NCI-H1105 (cell line): ENCODE measurements at places on chromosomes 2 and 18.

- DNase-seq, result no peak
Observed at GRCh38 chr2:34291076-34291475, 692.0 kb upstream of the FAM98A start.

DNA sequence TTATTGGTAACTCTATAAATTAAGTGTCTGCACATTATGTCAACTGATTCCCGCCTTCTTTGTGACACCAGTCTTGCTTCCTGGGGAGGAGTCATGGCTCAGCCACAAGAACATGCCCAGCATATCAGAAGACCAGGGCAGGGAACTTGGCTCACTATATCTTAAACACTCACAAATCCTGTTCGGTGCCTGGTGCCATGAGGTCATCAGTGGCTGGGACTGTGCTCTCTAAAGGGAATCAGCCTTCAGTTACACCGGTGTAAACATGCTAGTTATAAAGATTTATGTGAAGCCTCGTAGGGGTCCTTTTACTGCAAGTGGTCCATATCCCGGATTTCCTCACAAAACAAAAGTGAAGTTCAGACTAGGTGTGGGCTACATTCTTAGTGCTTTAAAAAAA lies 73.1 kb upstream of the ZNF521 start:
- no peak for DNase-seq

DNA sequence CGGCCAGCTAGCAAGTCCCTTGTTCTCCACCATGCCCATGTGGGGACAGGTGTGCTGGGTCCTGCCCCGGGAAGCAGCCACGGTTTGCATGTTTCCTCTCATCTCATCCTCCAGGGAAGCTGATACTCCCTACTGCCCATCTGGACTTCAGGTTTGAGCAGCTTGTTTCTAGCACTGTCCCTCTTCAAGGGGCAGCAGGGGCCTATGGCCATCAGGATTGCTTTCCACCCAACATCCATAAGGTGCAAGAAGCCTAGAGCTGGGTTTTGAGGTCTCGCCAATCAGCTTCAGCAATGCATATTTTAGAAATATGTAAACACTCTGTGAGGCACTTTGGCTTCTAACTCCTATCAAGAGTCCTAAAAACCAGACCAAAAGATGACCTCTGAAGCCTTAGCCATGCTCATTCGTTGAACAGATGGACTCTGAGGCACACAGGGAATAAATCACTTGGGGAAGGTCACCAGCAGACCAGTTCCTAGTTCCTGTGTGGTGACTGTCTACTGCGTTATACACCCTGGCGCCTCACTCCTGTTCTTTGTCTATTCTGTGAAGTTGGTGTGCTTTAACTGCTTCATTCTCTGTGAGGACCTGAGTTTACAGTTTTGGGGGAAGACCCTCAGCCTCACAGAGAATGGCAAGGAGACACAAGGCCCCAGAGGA lies 192.6 kb upstream of the TWIST2 start:
- no peak for DNase-seq

DNA sequence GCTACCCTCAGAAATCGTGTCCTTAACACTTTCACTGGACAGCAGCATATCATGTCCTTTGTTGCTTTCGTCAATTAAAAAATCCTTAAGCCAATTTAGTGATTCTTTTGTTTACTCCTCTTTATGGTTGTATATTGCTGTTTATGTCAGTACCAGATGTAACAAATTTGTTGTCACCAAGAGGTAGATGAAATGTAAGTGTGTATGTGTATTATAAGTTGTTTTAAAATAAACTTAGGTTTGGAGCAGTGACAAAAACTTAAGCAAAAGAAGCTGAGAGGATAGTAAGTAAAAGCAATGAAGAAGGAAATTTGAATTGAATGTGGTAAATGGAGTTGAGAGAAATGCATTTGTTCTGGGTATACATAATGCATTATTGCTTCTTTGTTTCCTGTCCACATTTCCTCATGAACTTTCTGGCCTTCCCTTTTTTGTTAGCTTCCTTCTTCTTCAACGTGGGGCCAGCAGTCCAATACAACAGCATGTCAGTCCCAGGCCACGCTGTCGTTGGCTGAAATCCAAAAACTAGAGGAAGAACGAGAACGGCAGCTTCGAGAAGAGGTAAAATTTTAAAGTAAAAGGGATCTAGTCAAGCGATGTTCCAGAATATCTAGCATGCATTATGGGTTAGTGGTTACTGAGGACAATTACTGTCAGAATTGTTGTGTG lies 30.5 kb upstream of the SNORC start:
- DNase-seq, result no peak

DNA sequence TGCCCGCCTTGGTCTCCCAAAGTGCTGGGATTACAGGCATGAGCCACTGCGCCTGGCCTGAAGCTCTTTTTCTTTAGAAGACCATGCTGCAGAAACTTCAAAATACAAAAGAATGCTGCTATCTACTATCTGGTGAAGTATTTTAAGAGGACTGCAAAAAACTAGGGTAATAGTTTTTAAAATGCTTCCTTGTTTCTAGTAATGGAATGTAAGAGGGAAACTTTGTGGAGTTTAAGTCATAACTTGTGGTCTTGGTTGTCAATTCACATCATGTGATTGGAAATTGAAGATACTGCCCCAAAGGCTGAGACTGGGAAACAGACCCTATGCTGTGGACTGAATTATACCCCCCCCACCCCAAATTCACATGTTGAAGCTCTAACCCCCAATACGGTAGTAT lies 68.3 kb downstream of the B3GNT2 start:
- DNase-seq, result no peak

DNA sequence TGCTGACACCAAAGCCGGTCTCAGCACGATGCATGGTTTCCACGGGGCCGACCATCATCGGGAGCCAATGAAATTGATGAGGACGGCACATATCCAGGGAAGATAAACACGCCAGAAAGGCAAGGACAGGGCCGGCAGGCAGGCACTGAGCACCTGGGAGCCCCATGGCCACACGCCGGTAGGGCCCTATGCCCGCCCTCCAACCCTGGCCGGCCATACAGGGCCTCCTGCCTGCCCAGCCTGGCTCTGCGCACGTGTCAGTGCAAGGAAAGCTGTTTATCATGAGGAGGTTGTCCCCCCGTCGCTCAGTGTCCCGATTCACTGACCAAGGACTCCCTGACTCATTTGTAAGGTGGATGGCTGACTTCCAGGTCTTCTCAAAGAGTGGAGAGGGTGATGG lies 237.5 kb downstream of the GLI2 start:
- DNase-seq, result no peak

- no peak for DNase-seq
Observed at GRCh38 chr2:129744649-129745048, 234.8 kb upstream of the RAB6C start.

GRCh38 chr2:16100006-16100405 lies 159.7 kb downstream of the MYCN start:
- DNase-seq, result no peak

DNA sequence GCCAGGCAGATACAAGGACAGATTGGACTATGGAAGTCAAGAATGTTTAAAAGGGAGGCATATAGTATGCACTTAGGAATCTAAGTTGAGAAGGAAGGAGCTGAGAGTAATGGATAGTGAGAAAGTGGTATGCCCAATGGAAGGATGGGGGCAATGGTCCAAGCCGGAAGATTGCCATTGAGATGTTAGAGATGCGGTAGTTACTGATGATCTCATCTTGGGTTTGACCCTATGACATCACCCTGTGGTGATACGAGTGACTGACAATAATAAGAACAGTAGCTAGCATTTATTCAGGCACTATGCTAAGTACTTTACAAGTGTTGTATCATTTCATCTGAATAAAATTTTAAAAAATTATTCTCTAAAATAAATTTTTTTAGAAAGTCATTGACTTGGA lies 38.5 kb upstream of the ACMSD start:
- DNase-seq, result no peak

DNA sequence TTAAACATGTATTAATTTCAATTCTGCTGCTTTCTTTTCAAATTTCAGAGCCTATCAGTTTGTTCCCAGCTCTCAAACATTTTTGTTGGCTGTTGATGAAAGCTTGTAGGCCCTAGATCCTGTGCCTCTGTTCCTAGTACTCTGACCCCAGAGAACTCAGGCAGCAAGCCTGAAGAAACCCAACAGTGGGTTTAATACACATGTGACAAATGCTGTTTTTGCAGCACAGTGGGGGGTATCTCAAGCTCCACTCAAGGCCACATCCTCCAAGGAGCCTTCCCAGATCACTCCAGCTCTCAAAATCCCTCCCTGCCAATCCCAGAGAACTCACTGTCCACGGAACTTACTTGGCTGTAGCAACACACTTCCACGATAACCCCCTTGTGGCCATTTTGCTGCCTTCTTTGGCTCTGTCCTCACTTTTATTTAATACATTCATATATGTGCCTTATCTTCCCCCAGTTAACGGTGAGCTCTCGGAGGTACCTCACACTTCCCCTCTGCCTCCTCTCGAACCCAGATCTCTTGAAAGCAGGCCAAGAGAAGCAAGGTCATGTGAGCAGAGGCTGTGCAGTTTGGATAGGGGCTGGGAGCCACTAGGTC lies 122.4 kb downstream of the TNS1 start:
- DNase-seq, result no peak

GRCh38 chr2:117888897-117889296 lies 74.4 kb downstream of the DDX18 start:
- no peak for DNase-seq

DNA sequence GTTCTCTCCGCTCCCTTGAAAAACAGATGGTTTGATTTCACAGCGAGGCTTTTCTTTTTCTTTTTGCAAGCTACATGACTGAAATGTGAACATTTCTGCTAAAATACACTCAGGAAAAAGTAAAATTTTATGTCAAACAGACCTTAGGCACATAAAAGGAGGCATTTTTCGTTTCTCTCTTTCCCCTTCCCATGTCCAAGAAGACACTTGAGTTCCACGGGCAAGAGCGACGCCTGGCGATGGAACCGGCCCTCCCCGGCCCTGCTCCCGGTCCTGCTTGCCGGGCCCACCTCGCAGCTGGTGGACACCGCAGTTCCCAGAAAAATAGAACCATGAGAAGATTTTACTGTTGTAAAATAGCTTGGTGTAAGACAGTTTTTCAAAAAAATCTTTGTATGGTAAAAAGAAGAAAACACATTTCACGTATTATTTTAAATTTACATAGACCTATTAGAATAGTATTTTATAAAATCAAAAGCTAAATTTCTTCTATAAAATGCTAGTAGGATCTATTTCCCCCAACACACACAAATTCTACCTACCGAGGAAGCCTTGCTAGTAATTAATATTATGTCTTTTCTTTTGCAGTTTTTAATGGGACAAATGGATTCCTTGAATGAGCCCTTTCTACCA lies 2.3 kb upstream of the ALKAL2 start:
- DNase-seq, result peak; percentile 40

- DNase-seq, result peak; percentile 20
Observed at GRCh38 chr2:222038067-222038802, 260.6 kb downstream of the PAX3 start.

DNA sequence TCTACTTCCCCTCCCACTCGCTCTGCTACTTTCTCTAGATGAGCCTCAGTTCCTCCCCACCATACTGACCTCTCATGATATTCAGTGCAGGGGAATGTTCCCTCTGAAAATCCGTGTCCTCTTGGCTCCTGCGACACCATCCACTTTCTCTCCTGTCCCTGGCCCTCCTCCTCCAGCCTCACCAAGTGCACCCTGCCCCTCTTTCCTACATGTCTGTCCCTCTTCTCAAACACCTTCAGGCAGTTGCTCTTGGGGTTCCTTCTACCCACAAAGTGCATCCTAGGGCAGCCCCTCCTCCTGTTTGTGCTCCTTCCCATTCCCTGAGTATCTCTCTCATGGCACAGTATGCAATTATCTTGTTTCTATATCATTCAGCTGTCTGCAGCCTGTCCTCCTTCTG lies 246.4 kb upstream of the RAB6C start:
- DNase-seq, result no peak

DNA sequence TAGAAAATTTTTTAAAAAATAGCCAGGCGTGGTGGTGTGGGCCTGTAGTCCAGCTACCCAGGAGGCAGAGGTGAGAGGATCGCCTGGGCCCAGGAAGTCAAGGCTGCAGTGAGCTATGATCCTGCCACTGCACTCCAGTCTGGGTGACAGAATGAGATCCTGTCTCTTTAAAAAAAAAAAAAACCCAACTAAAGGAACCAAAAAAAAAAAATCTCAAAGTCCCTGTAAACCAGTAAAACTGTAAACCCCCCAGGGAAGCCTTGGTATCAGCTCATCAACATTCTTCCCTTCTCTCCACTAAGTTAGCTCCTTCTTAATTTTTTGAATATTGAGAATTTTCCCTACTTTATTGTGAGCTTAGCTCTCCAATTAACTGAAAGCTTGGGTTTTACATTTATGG lies 8.4 kb upstream of the MCFD2 start:
- no peak for DNase-seq

- no peak for DNase-seq
Observed at GRCh38 chr2:162007447-162008040, 66.5 kb downstream of the DPP4 start.

DNA sequence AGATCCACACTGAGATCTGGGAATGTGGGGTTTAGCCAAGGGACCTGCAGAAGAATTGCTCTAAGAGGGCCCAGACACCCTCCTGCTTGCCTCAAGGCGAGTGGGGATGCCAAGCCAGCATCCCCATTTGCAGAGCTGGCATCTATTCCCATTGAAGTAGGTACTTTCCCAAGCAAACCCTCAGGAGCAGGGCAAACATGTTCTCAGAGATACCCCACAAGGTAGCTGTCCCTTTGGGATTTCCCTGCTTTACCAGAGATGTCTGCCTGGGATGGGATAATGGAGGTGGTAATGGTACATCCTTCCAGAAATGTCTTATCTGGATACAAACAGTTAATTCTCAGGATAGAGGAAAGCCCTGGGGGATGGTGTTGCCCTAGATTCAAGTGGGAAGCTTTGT lies 51.2 kb downstream of the GYPC start:
- DNase-seq, result no peak

- DNase-seq, result no peak
Observed at GRCh38 chr2:64225491-64225890, 81.3 kb upstream of the PELI1 start.

DNA sequence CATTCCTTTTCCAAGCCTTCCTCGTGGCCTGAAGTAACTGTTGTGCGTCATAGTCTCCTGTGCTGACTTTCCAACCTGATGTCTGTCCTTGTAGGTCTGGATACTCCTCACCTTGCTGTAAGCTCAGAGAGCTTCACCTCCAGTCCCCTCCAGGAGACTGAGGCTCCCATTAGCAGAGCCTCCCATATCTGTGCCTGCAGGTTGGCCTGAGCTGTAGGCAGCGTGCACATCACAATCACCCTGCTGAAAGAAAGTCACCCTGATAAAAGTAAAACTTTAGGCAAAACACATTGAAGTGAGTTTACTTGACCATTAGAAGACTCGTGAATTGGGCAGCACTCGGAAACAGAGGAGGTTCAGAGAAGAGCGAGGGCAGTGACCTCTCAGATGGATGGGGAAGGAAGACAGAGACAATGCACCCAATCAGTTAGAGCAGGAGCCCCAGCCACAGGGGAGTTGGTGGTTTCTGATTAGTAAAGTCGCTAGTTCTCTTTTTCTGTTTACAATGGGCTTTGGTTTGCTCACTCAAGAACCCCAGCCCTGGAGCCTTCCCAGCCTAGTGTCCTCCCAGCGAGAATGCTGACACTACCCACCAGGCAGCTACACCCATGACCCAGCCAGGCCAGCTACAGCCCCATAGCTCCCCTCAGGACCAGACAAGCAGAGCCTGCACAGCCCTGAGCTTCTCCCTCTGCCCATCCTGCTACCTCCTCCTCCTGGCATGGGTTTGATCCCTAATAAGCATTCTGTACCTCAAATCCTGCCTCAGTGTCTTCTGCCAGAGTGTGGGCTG lies 12.1 kb upstream of the TPO start:
- DNase-seq, result no peak

GRCh38 chr2:176126929-176127773 lies 2.4 kb upstream of the HOXD8 start:
- peak; percentile 62 for DNase-seq
